ENCODE measurements at places on chromosomes 1 and 21.

- no peak for DNase-seq
Observed at GRCh38 chr1:242811092-242811840, 286.8 kb upstream of the PLD5 start.

DNA sequence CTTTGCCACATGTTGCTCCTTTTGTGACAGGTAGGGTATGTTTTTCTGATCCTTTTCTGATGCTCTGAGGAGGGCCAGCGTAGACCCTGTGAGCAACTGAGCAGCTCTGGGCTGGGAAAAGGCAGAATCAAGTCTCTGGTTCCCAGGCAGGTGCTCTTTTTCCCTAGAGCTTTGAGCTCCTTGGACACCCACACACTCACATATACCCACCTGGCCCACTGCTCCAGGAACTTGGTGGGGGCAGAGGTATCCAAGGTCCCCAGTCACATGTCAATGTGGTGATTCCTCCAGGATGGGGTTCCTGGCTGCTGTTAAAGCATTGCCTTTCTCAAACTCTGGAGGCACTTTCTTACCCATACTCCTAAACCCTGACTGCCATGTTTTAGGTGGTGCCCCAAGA, 5.4 kb downstream of the CD2 start:
- no peak for DNase-seq

- DNase-seq, result no peak
Observed at GRCh38 chr1:1439546-1440261, 4.2 kb downstream of the VWA1 start.

DNA sequence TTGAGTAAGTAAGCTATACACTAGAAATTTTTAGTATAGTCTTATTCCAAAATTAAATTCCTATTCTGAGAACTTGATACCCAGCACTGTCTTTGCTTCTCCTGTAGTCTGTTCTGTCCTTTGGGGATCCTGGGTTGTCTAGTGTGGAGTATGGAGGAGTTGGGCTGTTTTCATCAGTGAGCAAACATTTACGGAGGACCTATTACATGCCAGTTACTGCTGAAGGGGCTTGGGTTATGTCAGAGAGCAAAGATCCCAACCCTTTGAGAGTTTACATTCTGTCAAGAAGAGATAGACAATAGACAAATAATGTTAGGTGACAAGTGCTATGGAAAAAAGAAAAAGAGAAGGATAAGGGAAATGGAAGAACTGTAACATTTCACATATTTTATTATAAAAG, 9.0 kb downstream of the TRAPPC10 start:
- DNase-seq, result peak; percentile 17

All from NCI-H2029 treated with DMSO at 0.1 percent for 48 hours (cell line).